Aorta (tissue), 5 donors: ENCODE measurements at places on chromosomes 12 and 14. TPM values are rescaled to one million over a fixed set of nuclear protein-coding genes. Genes with fewer than 3 reads are reported as not detected.

Gene LRP10
- polyA plus RNA-seq, result 134 TPM

- DNase-seq, result no peak
Measured at GRCh38 chr14:97361958-97362357, 564.8 kb downstream of the VRK1 start.

Gene KSR2
- not detected for polyA plus RNA-seq

GRCh38 chr14:50023671-50024490 is 92.5 kb downstream of the VCPKMT start:
- no peak for DNase-seq

Gene KRT3
- not detected for polyA plus RNA-seq

DNA sequence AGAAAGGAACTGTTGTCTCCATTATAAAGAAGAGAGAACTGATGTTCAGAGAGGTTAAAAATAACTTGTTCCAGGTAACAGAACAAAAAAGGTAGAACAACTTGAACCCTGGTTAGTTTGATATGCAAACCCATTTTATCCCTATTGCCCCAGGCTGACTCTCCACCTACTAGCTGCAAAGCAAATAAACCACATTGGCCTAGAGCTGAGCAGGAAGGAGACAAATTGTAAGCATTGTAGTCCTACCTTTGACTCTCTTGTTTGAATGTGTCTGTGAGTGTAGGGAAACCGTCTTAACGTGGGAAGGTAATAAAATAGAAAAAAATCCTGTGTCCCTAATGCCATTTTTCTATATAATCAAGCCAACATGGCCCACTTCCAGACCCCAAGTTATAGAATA is 126.4 kb downstream of the CCER1 start:
- DNase-seq, result no peak

DNA sequence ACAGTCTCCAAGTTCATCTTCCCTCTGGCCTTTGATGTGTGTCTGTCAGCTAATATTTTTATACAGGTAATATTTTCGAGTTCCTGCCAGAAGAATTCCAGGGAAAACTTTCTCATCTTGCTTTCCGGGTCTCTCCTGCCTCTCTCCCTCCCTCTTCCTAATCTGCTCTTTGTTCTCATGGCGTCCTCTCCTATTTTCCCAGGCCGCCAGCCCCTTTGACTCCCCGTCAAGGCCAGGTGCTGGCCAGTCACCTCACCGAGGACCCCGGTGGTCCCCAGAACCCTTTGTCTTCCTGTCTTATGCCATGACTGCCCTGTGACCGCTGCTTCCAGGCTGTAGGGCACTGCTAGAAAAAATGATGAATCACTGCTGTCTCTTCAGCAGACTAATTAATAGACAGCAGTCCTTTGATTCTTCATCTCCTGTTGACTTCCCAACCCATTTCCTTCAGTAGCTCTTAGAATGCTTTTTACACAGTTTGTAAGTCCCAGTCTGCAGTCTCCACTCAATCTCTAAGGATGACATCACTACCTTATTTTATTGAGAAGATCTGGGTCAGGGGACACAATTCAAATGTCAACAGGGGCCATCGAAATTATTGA is 40.7 kb downstream of the PPFIBP1 start:
- no peak for DNase-seq

- no peak for DNase-seq
Measured at GRCh38 chr12:132105467-132105866, 38.7 kb downstream of the DDX51 start.

- no peak for DNase-seq
Measured at GRCh38 chr12:51839310-51839947, 9.1 kb downstream of the FIGNL2 start.

DNA sequence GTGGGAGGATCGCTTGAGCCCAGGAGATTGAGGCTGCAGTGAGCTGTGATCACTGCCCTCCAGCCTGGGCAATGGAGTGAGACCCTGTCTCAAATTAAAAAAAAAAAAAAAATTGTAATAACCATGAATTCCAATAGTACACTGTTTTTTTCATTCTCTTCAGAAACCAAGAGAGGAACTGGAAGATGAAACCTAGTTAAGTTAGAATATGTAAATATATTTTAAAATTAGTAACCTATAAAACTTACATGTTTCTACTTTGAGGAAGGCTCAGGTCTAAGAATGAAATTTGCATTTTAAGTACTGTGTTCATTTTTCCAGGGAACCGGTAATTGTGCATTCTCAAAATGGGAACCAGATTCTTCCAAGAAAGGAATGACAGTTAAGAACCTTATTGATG is 18.8 kb downstream of the KNTC1 start:
- DNase-seq, result no peak
